Calu3 (cell line): ENCODE measurements at places on chromosomes 5 and 9.

- DNase-seq: peak; percentile 24
These were observed 156.7 kb downstream of the EBF1 start for GRCh38 chr5:158943057-158943456.

GRCh38 chr5:116980581-116980980 is 406.0 kb upstream of the SEMA6A start:
- no peak for DNase-seq

- no peak for DNase-seq
These were observed 1584.3 kb upstream of the NUDT12 start for GRCh38 chr5:105146867-105147266.

DNA sequence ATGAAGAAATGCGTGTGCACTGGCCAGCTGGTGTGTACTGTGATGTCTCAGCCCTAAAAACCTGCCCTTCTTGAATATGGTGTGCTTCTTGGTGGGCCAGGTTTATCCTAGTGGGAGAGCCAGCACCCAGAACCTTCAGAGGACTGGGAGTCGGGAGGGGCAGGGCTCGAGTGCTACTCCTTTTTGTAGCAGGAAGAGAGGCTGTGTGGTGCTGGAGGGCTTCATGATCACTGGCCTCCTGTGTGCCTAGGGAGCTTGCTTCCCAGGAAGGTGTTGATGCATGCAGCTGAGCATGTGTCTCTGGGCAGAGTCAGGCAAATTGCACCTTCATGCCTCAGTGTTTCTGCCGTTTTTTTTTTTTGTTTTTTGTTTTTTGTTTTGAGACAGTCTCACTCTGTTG is 20.0 kb downstream of the PHF2 start:
- no peak for DNase-seq

- DNase-seq: no peak
These were observed 81.2 kb downstream of the MTAP start for GRCh38 chr9:21883642-21884041.

DNA sequence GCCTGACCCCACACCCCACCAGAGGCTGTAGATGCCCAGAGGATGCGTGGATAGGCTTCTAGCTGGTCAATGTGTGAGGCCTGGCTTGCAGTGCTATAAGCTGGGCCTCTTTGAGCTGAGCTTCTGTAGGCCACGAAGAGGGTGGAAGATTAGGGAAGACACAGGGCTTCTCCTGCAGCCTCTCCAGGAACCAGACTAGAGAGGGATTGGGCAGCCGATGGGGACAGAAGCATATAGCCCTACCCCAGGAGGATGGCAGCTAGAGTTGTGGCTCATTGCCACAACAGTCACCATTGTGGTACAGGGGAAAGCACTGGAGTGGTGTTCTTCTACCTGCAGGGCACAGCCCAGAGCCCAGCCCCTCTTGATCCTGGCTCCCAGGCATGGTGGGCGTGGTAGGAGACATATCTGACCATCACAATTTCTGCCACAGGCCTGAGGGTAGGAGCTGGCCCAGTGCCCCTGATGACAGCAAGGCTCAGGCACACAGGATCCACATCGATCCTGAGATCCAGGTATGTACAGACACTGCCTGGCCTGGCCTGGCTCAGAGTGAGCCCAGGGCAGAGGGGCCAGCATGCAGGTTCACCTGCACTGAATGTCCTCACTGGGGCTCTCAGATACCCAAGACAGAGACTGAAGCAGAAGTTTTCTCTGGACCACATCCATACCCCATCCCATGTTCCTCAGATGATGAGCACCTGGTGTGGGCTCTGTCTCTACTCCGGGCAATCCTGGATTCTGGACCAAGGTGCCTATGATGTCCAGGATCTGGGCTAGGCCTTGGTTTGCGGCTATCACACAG is 8.7 kb downstream of the PDLIM4 start:
- DNase-seq: no peak

DNA sequence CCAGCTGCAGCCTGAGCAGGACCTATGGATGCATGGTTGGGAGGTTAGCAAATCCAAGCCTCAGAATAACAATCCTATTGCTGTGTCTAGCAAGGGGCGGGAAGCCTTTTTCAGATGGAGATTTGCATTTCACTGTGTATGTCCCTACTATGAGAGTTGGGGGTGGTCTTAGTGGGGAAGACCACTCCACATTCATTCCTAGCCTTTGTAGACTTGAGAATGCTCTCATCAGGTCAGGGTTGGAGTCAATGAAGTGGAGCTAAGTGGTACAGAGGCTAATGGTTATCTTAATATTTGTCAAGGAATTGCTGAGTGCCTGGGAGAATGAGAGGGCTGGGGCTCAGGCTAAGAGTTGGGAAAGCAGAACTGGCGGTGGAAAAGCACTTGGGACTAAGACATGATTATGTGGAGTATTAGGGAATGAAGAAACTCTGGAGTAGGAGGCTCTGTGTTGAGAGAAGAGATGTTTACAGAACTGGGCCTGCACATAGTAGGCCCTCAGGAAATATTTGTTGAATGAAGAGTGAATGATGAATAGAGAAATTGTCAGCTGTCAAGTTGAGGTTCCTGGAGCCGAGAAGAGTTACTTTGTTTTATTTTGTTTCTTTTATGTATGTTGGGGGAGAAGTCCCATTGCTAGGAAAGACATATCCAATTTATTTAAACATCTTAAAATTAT is 175.5 kb upstream of the SPRY4 start:
- no peak for DNase-seq

DNA sequence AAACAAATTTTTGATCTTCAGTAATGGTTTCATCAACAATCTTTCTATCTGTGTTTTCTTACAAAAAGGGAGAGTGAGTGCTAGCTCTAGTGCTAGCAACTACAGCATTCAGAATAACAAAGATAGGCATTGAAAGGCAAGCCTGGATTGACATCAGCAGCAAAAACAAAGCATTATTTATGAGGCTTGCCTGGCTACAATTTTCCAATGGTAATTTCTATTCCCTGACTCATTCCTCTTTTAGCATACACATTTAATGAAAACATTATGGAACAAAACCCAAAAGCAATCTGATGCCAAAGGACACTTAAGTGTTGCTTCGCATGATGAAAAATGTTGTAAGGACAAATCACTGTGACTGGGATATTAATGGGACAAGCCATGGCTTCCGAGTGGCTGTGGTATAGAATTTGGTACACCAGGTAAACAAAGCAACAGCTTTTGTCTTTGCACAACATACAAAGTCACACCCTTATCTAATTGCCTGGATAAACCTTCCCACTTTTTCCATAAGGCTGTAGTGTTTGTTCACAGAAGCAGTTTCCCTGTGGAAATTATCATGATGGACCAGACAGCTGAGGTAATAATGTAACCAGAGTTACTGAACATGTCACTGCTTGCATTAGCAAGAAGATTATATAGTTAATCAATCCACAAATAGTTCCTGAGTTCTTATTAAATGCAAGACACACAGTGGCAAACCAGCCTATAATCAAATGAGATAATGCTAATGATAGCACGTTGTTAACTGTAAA is 179.8 kb upstream of the EDIL3 start:
- no peak for DNase-seq

DNA sequence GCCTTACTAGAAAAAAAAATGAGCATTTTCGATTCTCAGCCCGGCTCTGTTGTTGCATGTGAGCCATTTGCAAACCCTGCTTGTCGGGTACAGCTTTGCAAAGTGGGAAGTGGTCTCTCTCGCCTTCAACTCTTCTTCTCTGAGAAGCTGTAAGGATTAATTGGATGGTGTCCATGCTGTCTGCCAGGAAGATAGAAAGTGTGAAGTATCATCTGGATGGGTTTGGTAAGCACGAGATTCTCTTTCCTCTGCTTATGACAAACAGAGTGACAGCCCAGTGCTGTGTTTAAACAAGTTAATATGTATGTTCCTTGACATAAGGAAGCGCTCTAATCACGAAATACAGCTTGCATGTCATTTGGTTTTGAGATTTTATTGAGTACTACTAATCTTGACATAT is 109.1 kb upstream of the SPATA31D4 start:
- DNase-seq: no peak

DNA sequence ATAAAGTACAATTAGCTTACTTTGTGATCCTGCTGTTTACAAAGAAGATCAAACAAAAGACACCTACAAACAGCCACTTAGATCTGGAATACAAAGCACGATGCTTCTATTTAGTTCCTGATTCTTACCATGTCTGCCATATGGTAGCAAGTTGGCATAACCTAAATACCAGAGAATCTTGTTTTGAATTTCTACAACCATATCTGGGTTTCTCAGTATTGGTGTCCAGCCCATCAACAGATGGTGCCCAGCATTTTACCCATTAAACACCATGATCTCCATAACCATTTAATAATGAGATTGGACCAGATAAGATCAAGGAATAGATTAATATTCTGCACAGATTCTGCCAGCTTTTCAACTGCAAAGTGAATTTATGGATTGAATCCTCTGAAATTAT is 29.8 kb downstream of the SLC24A2 start:
- no peak for DNase-seq
